ENCODE measurements at places on chromosomes 3 and 15.

DNA sequence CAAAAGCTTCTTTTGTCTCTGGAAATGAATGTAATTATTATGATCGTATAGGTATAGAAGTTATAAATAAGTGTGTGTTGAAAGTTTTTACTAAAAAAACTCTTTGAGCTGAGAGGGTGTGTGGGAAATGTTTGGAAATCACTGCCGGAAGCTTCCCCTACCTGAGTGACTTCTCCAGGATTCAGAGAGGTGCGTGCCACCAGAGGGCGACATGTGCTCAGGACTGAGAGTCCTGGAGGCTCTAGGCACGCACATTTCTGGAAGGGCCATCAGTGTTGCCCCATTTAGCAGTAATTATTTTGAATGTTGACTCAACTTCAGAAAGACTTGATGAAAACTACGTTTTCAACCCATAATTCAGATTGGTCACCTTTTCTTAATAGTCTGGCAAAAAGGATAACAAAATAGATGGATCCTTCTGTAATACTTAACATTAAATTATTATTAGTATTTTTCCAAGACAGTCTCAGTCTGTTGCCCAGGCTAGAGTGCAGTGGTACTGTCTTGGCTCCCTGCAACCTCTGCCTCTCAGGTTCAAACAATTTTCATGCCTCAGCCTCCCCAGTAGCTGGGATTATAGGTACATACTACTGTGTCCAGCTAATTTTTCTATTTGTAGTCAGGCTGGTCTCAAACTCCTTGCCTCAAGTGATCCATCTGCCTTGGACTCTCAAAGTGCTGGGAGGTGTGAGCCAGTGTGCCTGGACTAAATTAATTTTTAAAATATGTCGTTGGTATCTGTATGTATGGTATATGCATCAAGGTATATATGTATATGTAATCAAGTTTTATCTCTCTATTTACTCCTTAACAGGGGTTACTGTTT is 34.5 kb downstream of the GPR171 start:
- DNase-seq = no peak

DNA sequence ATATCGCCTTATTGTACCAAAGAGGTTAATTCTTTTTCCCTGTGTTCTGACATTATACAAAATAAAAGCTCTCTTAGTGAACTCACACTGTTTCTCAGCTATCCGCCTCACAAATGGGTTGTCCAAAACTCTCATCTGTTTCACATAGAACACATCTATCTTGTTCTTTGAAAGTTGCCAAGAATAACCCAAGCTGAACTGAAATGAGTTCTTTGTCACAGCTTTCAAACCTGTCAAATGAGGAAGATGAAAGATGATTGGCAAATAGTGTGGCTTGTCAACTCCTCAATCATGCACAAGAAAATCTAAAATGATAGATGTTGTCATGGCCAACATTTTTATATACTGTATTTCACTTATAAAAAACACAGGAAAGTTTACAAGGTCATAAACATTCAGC is 168.1 kb upstream of the OSTN start:
- DNase-seq = no peak

DNA sequence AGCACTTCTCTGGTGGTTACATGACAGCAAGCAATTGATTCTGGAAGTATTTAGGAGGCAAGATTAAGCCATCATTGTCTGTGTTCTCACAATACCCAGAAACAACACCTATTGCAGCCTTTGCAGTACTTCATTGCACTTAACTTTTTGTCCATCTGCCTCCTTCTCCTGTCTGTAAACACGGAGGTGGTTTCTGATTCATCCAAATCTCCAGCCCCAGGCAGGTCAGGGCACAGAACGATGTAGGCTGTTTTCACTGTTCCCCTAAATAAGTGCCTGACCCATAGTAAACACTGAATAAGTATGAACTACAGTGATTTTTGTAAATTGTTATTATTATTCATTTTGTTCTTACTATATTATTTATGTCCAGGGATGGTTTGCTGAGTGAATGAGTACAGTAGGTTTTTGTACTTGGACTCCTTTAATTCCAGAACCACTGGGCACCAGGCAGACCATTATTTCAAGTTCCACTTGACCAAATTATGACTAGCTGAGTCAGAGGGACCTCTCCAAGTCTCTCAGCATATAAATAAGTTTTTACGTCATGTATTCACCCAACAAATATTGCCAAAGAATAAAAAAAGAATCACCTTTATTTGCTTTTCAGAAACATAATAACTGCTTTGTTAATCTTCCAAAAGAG is 283.3 kb upstream of the TRIM42 start:
- no peak for DNase-seq

- no peak for DNase-seq
Observed at GRCh38 chr3:3737531-3737930, 61.7 kb upstream of the LRRN1 start.

DNA sequence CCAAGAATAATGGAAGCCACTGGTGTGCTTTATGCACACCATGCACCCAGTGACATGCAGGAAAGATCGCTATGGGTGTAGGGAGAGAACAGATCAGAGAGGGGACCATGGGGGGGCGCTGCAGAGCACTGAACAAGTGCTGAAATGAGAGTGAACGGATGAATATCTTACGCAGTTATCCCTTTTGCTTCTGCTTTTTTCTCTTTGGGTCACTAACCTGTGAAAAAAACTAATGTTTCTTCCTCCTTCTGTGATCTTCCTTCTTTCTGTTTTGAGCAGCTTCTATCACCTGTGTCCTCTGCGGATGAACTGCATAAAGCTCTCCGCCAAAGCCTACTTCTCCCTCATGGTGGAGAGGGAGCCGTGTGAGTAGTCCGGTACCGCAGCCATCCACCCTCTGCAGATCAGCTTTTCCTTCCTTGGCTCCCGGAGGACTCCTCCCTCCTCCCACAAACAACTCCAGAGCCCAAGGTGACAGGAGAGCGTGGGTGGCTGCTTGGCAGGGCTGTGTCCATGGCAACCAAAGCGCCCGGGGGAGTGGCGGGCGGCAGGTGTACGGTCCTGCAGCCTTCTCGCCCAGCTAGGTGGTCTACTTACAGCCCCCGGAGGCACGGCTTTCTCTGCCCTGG is 106.2 kb downstream of the DGKG start:
- DNase-seq = no peak

GRCh38 chr3:107657971-107658370 is 135.2 kb downstream of the BBX start:
- no peak for DNase-seq

- no peak for DNase-seq
Observed at GRCh38 chr3:192299921-192300320, 427.4 kb downstream of the FGF12 start.

DNA sequence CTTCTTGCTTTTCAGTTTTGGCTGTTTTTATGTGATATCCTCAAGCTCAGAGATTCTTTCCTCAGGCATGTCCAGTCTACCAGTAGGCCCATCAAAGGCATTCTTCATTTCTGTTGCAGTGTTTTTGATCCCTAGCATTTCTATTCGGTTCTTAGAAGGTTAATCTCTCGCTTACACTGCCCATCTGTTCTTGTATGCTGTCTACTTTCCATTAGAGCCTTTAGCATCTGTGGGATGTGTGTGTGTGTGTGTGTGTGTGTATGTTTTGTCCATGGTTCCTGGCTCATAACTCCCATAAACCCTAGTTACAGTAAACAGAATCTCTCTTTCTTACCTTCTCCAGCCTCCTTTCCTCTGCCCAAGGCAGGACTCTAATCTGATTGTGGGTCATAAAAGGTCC is 5.1 kb upstream of the SLC22A13 start:
- no peak for DNase-seq

DNA sequence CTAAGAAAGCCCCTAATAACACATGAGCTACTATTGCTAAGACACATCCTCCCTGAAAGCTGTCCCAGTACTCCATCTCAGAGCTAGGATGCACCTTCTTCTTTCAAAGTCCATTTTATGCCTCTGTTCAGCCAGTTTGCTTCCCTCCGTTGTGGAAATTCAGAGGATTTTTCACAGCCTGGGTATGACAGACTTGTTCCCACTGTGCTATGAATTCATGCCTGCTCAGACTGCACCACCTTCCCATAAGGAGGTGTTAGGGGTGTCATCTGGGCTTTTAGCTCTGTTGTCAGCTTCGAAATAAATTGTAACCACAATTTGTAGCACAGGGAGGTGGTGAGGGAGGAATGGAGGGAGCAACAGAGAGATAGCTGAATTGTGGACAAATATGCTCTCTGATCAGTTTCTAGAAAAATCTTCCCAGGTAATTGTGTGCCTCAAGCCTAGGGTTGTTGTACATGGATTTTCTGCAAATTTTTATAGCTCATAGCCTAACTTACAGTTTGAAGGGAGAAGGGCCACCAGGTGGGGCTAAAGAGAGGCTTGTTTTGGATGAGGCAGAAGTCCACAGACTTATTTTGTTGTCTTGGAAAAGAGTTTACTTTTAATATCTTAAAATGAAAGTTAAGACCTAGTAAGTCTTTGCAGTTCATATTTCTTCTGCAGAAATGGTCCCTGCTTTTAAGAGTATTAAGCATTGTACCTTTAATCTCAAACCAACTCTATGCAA is 462.0 kb downstream of the PDCD6IP start:
- no peak for DNase-seq

GRCh38 chr3:4688411-4688810 is 195.3 kb downstream of the ITPR1 start:
- DNase-seq = no peak

- DNase-seq = no peak
Observed at GRCh38 chr15:100879464-100880138, at the start of gene ALDH1A3. ALDH1A3 (plus strand) TSS chr15:100879831; CDS start chr15:100879908, 77 bp downstream.

DNA sequence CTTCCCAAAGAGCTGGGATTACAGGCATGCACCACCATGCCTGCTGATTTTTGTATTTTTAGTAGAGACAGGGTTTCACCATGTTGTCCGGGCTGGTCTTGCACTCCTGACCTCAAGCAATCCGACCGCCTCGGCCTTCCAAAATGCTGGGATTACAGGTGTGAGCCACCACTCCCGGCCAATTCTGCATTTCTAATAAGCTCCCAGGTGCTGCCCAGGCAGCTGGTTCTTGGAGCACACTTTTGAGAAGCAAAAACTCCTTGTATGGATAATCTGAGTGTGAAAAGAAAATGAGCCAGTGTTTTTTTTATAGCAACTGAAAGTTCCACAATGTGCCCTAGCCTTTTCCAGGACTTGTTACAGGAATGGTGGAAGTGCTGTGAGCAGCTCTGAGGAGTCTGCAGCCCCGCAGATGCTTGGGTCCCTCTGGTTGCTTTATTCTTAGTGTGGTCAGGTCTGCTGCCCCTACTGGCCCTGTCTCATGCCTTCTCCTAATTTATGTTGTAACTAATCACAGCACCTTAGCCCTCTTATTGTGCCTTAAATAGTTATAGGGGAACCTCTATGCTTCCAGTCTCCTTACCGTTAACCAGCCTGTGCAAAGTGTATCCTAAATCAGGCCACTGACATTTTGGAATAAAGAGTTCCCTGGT is 13.5 kb upstream of the KCNAB1 start:
- DNase-seq = no peak

DNA sequence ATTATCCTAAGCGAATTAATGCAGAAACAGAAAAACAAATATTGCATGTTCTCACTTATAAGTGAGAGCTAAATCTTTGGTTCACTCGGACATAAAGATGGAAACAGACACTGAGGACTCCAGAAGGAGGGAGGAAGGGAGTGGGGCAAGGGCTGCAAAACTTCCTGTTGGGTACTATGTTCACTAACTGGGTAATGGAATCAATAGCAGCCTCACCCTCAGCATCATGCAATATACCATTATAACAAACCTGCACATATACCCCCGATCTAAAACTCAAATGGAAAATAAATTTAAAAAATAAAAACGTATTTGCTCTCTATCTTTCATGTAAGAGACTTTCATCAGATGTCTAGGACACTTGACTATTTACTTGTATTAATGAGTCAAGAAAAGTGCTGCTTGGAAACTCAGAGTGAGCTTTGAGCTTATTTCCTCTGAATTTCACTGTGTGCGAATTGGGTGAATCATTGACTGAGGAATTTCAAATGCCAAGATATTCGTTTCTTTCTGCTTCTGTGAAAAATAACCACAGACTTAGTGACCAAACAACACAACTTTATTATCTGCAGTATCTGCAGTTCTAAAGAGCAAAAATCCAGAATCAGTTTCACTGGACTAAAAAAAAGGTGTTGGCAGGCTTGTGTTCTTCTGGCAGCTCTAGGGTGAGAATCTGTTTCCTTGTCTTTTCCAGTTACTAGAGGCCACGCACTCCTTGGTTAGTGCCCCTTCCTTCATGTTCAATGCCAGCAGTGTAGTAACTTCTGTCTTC is 18.4 kb downstream of the TM4SF18 start:
- no peak for DNase-seq

- DNase-seq = no peak
Observed at GRCh38 chr15:66730168-66731021, 28.4 kb downstream of the SMAD6 start.

DNA sequence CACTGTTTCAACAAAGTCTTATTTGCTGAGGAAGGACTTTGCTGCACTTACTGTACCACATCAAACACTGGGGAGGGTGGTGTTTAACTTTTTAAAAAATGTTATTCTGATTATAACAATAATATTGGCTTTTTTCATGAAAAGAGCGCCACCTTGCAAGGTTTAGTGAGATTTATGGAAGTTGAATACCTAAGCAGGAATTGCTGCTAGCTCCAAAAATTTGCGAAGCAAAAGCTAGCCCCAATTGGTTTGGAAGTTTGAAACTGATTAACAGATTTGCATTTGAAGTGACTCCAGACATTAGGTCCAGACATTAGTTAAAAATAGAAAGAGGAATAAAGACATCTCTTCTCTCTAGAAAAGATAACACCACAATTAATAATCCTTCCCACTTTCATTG is 6.7 kb downstream of the ZIC1 start:
- DNase-seq = no peak

All from substantia nigra (tissue), 51 donors.